ENCODE measurements at places on chromosomes 13 and 19. TPM values are rescaled to one million over a fixed set of nuclear protein-coding genes. Genes with fewer than 3 reads are reported as not detected.
A peak's percentile ranks its signal among the peaks of the same experiment; 100 is the strongest.

DNA sequence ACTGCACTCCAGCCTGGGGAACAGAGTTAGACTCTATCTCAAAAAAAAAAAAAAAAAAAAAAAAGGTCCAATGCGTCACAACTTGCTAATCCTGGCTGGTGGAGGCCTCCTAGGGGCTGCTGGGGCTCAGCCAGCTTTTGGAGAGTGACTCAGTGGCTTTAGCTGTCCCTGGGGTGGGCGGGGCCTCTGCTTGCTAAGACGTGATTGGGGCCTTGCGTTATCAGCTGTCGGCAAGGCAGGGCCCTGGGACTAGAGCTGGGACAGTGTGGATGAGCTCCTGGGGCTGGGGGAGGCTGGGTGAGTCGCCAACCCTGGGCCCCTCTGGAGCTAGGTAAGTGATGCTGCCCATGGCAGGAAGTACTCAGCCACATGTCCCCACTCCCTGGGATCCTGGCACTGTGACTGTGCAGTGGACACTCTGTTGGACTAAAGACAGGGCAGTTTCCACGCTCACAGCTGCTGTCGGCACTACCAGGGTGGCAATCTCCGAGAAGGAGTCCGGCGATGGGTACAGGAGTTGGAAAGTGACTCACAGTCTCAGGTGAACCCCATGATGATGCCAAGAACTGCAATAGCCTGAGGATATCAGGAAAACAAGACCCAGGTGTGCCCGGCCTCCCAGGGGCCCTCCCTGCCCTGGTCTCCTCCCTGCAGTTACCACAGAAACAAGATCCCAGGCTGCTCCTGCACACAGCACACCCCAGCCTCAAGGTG lies 32.2 kb downstream of the F2RL3 start:
- H3K36me3 ChIP-seq = no peaks in the 10 kb centered on the region
- no peaks in the 10 kb centered on the region for H3K4me1 ChIP-seq
- H3K27ac ChIP-seq = no peak overlapping the region
- no peak overlapping the region for H3K4me3 ChIP-seq
- no peak for DNase-seq
- no peaks in the 10 kb centered on the region for H3K27me3 ChIP-seq

GRCh38 chr19:290372-291005 lies 714 bp downstream of the PLPP2 start:
- H3K27me3 ChIP-seq = peaks cover 15% of the 10 kb centered on the region
- peak; percentile 92 for DNase-seq
- peaks cover 49% of the 10 kb centered on the region for H3K4me1 ChIP-seq
- no peaks in the 10 kb centered on the region for H3K36me3 ChIP-seq

DNA sequence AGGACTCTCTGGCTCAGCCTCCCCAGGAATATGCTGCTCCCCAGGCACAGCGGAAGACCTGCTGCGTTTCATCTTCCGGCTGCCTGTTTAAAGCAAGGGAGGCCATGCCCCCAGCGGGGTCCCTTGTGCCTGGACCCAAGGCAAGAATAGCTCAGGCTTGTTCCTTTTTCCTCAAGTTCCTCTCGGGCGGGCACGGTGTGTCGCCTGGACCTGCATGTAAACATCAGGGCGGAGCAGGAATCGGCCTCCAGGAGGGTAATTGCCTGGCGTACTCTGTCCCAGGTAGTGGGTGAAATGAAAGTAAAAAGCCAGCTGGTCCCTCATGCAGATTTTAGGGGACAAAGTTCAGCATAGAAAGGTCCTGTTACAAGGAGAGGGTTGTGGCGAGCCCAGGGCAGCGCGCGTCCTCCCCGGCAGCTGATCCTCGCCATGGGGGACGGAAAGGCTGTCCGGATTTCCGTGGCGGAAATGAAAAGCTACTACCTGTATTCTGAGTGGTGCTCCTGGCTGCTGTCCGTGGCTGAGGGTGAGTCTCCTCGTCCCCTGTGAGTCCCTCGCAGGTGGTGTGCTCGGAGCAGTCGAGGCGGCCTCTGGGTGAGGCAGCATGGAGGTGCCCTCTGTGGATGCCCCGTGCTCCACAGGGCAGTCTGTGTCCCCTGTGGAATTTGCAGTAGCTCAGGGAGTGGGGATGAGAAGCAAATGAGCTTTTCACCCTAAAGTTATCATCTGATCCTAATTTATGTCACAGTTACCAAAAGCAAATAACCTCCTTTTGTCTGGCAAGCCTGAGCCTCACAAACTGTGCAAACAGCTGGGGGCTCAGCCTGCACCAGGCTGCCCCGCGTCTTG lies 16.2 kb downstream of the MCF2L start:
- DNase-seq = peak; percentile 54
- no peak overlapping the region for H3K4me3 ChIP-seq
- peaks cover 13% of the 10 kb centered on the region for H3K4me1 ChIP-seq
- H3K36me3 ChIP-seq = no peaks in the 10 kb centered on the region
- H3K27ac ChIP-seq = peak overlapping the region; percentile 65
- H3K27me3 ChIP-seq = no peaks in the 10 kb centered on the region

GRCh38 chr13:26996965-26997752 lies 174.5 kb downstream of the USP12 start:
- DNase-seq = no peak
- no peaks in the 10 kb centered on the region for H3K36me3 ChIP-seq
- H3K27me3 ChIP-seq = no peaks in the 10 kb centered on the region
- H3K4me1 ChIP-seq = peaks cover 9% of the 10 kb centered on the region
- H3K4me3 ChIP-seq = no peak overlapping the region
- no peak overlapping the region for H3K27ac ChIP-seq

GRCh38 chr13:60282708-60283107 lies 114.3 kb upstream of the TDRD3 start:
- H3K4me1 ChIP-seq = no peaks in the 10 kb centered on the region
- no peak overlapping the region for H3K4me3 ChIP-seq
- no peak overlapping the region for H3K27ac ChIP-seq
- H3K36me3 ChIP-seq = no peaks in the 10 kb centered on the region
- DNase-seq = no peak

DNA sequence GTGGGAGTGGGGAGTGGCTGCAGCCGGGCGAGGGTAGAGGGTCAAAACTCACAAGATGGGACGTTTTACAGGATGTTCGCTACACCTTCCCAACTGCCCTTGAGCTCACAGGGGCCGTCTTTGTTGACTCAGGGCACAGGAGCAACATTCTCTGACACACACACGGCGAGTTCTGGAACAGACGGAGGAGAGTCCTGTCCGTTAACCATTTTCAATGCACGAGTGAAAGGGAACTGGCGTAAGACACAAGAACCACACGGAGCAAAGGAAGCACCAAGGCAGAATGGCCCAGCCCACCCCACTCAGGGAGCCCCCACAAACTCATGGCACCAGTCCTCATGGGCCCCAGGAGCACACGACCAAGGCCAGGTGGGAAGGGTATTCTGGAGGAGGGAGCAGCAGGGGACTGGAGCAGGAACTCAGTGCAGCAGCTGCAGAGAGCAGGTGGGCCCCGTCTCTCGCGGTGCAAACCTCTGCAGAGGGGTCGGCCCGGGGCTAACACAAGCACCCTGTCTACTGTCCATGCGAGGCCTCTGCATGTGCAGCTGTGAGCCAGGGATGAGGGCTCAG lies 37.9 kb upstream of the ISYNA1 start:
- no peaks in the 10 kb centered on the region for H3K27me3 ChIP-seq
- H3K27ac ChIP-seq = no peak overlapping the region
- H3K36me3 ChIP-seq = no peaks in the 10 kb centered on the region
- DNase-seq = no peak
- H3K4me3 ChIP-seq = no peak overlapping the region
- H3K4me1 ChIP-seq = peaks cover 60% of the 10 kb centered on the region

GRCh38 chr19:1621021-1621420 lies 15.8 kb upstream of the UQCR11 start:
- DNase-seq = no peak
- H3K27ac ChIP-seq = no peak overlapping the region
- no peaks in the 10 kb centered on the region for H3K27me3 ChIP-seq
- no peak overlapping the region for H3K4me3 ChIP-seq
- peaks cover 3% of the 10 kb centered on the region for H3K36me3 ChIP-seq

GRCh38 chr19:46761418-46761831 lies 15.2 kb upstream of the STRN4 start:
- no peak overlapping the region for H3K4me3 ChIP-seq
- H3K27me3 ChIP-seq = no peaks in the 10 kb centered on the region
- peaks cover 26% of the 10 kb centered on the region for H3K4me1 ChIP-seq
- no peak overlapping the region for H3K27ac ChIP-seq
- no peaks in the 10 kb centered on the region for H3K36me3 ChIP-seq
- DNase-seq = no peak

DNA sequence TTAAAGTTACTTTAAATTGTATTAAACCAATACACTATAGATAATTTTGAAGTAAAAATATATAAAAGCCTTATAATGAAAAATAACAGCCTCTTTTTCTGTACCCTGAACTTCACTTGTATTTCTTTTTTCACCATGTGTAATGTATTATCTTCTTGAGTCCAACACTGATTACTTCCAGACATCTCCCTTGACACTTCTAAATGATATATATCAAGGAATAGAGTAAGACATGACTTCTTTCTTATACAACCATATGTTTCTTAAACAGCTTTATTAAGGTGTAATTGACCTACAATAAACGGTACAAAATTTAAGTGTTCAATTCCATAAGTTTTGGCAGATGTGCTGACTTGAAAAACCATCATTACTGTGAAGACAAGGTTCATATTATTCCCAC lies 531.9 kb downstream of the OLFM4 start:
- no peaks in the 10 kb centered on the region for H3K4me1 ChIP-seq
- DNase-seq = no peak
- H3K27ac ChIP-seq = no peak overlapping the region
- no peak overlapping the region for H3K4me3 ChIP-seq
- no peaks in the 10 kb centered on the region for H3K36me3 ChIP-seq

DNA sequence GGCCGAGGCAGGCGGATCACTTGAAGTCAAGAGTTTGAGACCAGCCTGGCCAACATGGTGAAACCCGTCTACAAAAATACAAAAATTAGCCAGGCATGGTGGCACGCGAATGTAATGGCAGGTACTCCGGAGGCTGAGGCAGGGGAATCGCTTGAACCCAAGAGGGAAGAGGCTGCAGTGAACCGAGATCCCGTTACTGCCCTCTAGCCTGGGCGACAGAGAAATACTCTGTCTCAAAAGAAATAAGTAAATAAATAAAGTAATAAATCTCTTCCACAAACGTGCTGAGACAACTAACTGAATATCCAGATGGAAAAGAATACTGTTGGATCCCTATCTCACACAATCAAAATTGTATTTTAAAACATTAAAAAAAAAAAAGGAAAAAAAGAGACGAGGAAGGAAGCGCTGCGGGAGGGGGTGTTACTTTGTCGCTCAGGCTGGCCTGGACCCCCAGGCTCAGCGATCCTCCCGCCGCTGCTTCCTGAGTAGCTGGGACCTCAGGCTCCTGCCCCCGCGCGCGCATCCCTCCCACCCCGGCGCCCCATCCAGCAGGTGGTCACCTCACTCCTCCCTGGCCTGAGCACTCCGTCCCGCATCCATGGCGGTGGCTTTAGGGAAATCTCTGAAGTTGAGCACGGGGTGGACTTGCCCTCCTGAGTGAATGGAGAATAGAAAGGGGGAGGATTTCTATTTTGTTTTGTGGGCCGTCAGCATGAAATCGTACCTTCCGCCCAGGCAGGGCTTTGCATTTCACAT lies 628 bp upstream of the ZNF813 start:
- no peak overlapping the region for H3K27ac ChIP-seq
- H3K36me3 ChIP-seq = no peaks in the 10 kb centered on the region
- DNase-seq = no peak
- peaks cover 14% of the 10 kb centered on the region for H3K4me1 ChIP-seq

DNA sequence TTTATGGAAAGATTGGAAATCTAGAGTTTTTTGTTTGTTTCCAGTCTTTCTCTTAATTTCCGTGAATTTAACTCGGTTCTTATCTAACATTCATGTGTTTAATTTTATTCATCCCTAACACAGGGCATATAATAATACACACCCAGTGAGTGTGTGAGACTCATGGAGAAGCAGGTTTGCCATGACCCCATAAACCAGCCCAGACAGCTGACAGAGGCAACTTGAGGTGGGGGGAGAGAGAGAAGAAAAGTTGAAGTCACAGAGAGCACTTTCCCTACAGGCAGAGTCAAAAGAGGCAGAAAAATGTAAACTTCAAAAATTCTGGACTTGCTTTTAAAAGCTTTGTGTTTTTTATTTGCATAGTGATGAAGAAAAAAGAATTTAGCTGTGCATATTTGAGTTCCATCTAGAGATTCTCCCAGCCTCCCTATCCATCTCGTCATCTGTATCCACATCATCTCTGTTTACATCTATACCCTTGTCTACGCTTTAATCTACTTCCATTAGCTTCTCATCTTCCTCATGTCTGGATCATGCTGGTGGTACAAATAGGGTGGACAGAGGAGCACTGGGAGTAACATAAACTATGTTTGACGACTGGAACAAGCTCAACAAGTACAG lies 60.2 kb downstream of the THSD1 start:
- no peak overlapping the region for H3K4me3 ChIP-seq
- no peaks in the 10 kb centered on the region for H3K4me1 ChIP-seq
- no peaks in the 10 kb centered on the region for H3K27me3 ChIP-seq

DNA sequence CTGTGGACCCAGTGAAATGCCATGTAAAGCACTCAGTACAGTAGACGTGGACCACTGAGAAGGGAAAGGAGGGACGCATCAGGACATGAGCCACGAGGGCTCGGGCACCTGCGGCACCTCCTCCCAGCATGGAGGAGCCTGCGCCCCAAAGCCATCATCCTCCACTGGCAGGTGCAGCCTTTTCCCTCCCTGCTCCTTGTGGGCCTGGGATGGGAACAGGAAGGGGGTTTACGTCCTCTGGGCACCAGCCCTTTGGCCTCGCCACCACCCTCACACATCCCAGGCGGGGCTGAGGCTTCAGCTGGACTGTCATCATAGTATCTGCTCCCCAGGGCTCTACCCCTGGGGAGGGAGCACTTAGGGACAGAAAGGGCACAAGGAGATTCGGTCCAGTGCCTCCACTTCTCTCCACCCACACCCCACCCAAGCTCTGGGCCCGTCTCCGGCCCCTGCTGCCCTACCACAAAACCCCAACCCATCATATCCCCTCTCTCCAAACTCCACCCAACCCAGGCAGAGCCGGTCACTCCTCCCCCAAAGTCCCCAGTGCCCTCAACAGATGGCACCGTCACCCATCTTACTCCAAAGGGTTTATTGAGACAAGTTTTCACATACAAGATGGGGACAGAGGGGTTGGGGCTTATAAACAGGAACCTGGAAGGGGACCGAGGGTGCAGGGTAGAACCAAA lies 2.2 kb upstream of the PRKD2 start:
- no peak overlapping the region for H3K27ac ChIP-seq
- H3K36me3 ChIP-seq = peaks cover 6% of the 10 kb centered on the region
- no peak overlapping the region for H3K4me3 ChIP-seq
- H3K27me3 ChIP-seq = no peaks in the 10 kb centered on the region
- DNase-seq = no peak

GRCh38 chr13:24746618-24747247 lies 17.2 kb upstream of the RNF17 start:
- no peaks in the 10 kb centered on the region for H3K27me3 ChIP-seq
- DNase-seq = no peak
- H3K4me1 ChIP-seq = peaks cover 17% of the 10 kb centered on the region
- H3K4me3 ChIP-seq = no peak overlapping the region
- H3K27ac ChIP-seq = no peak overlapping the region

SIGLEC12 gene
- total RNA-seq = not detected

FAAP24 gene
- total RNA-seq = not detected

VSTM1 gene
- not detected for total RNA-seq

MCF2L gene
- 37.4 TPM for total RNA-seq

TPTE2 gene
- total RNA-seq = not detected

LILRB1 gene
- total RNA-seq = 0.33 TPM

RASAL3 gene
- 2.6 TPM for total RNA-seq

NLRP7 gene
- total RNA-seq = not detected

IFI30 gene
- 32.9 TPM for total RNA-seq

SCEL gene
- total RNA-seq = not detected

C19orf47 gene
- 19.8 TPM for total RNA-seq

CDX2 gene
- 1.3 TPM for total RNA-seq
